Stimulated activated CD4-positive, alpha-beta T cell treated with anti-CD3 and anti-CD28 coated beads, TNF-alpha, amount 100 ng/mL, for 1 hour (primary cell): ENCODE measurements at places on chromosomes 2 and 18.

DNA sequence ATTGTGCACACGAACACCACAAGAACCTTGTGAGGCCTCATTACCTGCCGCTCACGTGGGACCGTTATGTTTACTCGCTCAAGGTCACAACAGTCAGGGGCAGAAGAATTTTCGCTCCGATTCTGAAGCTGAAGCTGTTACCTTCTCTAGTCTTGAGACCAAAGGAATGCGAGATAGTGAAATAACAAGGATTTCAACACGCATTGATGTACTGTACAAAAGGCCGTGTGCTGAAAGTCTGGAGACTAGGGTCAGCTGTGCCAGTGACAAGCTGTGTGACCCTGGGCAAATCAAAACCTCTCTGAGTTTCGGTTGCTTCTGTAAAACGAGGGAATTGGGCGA lies 583 bp downstream of the NEMP2 start:
- DNase-seq = peak; percentile 29

DNA sequence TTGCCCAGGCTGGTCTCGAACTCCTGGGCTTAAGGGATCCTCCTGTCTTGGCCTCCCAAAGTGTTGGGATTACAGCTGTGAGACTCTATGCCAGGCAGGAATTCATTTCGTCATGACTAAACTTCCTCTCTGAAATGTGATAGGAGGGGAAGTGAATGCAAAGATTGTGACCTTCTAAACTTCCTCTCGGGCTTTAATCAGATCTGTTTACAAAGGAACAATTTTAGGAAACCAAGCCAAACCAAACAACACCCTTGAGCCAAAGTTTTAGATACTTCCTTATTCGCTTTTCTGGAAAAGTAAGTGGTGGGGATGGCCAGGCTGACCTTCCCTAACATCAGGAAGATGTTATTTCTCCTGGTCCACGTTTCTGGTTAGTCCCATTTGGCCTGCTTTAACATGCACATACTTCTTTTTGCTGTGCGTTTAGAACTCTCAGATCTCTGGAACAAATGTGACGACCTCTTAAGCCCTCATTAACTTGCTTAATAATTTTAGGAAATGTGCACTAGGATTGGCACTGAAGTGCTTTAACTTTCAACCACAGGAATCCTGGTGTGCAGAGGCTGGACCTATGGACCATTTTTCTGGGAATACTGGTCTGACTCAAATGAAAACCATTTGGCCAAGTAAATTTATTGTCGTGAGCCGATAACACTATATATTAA lies 33.2 kb upstream of the YES1 start:
- no peak for DNase-seq

DNA sequence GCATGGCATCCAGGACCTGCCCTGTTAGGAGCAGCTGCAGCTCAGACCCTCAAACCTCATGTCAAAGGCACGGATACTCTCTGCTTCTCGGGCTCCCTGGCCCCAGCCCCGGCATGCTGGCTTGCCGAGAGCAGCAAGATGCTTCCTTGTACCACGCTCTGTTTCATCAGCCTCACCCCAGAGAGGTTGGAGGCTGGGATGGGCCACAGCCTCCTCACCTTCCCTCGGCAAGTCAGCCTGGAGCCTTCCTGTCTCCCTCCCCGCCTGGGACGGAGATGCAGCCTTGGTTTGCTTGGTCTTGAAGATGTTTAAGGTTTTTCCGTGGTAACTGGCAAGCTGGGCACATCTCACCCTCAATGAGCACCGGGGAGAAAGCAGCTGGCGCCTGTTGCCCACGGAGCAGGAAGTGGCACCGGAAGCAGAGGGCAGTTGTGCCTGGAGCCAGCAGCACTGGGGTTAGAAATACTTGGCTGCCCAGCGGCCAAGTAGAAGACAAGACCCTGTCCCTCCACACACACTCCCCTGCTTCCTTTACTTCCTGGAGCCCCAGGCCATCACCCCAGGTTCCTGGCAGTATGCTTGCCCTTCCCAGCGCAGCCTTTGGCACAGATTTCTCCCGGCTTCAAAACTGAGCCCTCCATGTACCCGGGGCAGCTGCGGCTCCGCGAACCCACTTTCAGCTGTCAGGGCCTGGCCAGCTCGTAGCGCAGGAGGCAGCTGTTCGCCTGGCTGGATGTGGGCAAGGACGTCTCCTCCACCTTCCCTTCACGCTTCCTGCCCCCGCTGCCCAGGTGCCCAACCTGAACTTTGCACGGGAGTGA lies 17.4 kb downstream of the FBLN7 start:
- DNase-seq = no peak

DNA sequence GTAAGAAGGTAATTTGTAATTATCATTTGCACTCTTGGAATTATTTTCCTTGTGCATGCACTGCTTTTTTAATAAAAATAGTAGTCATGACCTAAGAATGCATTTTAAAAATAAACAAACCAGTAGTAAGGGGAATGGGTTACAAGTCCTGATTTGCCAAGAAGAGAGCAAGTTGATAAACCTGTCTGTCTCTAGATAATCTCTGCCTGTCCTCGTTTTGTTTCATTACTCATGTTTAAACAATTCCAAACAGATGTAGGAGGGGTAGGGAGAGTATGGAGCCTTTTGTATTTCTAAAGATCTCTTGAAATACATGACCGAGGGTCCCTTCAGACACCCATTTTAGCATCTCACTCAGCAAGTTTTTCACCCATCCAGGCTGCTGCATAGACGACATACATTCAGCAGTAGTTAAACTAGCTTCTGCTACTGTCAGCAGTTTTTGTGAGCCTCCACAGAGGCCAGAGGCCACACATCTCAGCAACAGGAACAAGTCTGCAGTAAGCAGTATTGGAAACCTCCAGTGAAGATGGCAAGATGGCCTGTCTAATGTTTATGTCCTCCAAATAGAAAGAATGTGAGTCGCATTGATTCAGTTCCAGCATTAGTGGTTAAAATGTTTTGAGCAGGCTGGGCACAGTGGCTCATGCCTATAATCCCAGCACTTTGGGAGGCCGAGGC lies 2.3 kb upstream of the EXOC6B start:
- DNase-seq = no peak

DNA sequence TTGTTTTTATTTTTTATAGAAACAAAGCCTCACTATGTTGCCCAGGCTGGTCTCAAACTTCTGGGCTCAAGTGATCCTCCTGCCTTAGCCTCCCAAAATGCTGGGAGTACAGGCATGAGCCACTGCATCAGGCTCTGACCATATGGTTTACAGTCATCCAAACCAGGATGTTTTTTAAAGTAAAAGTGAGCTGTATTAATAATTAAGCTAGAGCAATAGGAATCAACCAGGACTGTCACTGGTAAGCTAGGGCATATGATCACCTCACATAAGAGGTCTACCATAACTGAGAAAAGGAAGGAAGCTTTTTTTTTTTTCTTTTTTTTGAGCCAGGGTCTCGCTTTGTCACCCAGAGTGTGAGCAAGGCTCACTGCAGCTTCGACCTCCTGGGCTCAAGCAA lies 8.5 kb upstream of the RBBP8 start:
- no peak for DNase-seq

DNA sequence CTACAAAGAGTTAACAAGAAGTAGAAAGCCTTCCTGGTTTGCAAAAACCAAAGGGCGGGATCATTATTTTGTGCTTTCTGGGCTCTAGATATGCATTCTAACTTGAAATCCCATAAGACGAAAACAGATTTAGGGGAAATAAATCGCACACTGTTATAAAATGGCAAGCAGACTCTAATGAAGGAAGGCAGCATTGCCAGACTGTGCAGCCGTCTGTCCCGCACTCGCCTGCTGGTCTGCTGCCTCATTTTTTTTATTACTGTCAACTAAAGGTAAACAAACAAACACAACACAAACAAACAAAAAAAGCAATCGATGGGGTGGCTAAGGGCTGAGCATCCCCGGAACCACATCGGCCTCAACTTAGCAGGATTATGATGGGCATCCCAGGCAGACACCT lies 24.4 kb downstream of the ZNF521 start:
- DNase-seq = no peak

- no peak for DNase-seq
Measured at GRCh38 chr2:136651456-136652010, 113.8 kb upstream of the THSD7B start.

- DNase-seq = no peak
Measured at GRCh38 chr2:196594158-196594557, 45.4 kb upstream of the CCDC150 start.

DNA sequence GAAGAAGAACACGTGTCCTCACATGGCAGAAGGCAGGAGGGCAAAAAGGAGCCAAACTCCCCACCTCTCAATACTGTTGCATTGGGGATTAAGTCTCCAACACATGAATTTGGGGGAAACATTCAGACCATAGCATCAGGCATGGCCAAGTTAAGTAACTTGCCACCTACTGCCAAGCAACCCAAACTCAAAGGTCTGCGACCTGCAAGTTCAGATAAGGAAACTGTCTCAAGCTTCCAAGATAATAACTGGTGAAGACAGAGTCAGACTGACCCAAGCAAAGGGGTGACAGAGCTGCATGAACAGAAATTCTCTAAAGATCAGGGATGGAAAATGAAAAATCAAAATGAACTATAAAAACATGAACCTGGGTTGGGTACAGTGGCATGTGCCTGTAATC lies 188.7 kb upstream of the SIX3 start:
- no peak for DNase-seq

- no peak for DNase-seq
Measured at GRCh38 chr18:2304378-2305175, 266.7 kb downstream of the METTL4 start.

DNA sequence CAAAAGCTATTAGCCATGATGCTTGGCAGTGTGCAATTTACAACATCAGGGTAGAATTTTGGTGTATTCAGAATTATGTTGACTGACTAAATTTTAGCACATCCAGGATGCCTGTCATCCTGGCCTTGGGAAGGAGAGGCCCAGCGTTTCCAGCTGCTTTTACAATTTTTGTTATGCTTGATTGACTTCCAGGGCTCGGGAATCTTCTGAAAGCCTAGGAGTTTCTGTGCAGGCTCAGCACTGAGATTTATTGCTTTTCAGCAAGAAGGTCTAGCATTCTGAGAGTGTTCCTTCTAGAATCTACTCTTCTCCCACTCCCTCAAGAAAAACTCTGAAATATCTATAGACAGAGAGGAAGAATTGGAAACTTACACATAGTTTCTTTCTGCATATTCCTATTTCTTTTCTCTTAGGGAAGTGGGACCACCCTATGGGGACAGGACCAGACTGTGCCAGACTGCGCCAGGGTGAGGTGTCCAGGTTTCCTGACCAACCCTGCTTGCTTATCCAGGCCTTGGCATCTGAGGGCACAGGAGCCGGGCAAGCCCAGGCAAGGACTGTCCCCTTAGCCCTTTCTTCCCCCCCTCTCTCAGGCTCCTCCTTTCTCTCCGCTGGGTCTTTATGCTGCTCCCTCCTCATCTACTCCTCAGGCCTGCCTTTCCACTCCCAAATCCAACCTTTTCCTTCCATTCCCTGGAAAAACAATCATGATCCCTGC lies 26.9 kb downstream of the MAIP1 start:
- DNase-seq = no peak

GRCh38 chr2:144237830-144238627 lies 281.9 kb downstream of the ZEB2 start:
- no peak for DNase-seq

DNA sequence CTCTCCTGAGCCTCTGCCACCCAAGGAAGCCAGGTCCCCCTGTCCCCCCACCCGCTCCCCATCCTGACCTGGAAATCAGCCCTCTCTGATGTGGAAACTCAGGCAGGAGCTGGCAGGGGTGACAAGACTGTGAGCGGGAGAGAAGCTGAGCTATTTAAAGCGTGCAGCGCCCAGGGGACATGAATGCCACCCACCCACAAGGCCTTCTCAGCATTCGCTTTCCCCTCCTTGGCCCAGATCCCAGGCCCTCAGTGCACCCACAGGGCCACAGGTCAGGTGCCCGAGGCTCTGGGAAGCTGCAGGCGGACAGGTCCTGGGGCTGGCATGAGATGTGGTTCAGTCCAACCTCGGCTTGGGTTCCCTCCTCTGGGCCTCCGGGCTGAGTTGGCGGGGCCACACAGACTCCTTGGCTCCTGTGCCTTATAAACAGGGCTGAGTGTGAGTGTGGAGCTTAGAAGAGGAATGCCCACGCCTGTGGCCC lies 168.3 kb downstream of the SMAD7 start:
- DNase-seq = no peak

- DNase-seq = no peak
Measured at GRCh38 chr2:143347271-143347695, 218.1 kb downstream of the ARHGAP15 start.

DNA sequence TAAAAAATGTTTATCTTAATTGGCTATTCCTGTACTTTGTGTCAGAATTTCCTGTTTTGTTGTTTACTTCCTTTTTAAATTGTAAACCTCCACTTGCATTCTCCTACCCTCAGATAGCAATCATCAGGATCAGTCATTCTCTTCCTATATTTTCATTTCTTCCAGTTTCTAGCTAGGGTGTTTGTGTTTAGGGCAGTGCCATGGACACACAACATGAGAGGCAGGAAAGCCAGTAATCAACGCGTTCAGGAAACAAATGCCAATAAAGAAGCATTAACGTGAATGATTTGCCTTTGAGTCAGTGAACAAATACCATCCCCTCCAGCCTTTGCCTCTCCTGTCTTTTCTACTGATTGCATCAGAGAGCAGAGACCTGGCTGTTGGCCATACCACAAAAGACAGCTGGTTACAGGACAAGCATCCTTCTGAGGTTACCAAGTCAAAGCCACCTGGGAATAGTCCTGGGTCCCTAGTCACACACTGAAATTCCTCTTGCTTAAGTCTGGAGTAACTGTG lies 56.7 kb upstream of the FHL2 start:
- no peak for DNase-seq

DNA sequence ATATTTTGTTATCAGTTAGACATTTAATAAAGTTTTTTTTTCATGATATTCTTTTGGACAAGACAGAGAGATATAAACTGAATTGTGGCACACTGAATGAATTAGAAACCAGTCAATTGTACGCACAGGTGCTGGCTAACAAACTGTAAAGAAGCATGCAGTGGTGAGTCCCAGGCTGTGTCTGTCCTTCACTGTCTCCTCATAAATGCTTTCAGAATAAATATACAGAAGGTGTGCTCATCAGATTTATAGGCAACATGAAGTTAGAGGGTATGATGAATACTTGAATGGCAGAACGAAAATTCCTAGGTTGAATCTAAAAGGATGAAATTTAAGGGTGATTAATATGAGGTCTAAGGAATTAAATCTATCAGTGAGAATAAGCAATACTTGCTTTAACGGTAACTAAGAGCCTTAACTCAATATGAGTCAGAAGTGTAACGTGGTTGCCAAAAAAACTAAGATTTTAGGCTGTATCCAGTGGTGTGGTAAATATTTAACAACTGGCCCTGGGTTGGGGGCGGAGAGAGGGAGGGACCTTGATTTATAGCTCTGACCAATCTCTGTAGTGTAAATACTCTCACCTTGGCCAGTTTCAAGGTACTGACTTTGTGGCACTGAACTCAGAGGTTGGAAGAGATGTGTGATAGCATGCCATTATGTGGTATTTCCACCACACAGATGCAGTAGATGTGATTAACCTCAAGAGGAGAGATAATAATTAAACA lies 41.9 kb upstream of the AAK1 start:
- DNase-seq = no peak

GRCh38 chr2:1310866-1311265 lies 102.4 kb upstream of the TPO start:
- no peak for DNase-seq

- DNase-seq = no peak
Measured at GRCh38 chr2:38619458-38620164, 16.9 kb upstream of the HNRNPLL start.

GRCh38 chr18:52130624-52131301 lies 209.2 kb upstream of the DCC start:
- no peak for DNase-seq
